CD4-positive, alpha-beta T cell treated with Interferon alpha-2 for 1 hour (primary cell): ENCODE measurements at places on chromosomes 2 and 18.

- no peak for DNase-seq
These were observed 13.7 kb upstream of the DAPL1 start for GRCh38 chr2:158781353-158781961.

DNA sequence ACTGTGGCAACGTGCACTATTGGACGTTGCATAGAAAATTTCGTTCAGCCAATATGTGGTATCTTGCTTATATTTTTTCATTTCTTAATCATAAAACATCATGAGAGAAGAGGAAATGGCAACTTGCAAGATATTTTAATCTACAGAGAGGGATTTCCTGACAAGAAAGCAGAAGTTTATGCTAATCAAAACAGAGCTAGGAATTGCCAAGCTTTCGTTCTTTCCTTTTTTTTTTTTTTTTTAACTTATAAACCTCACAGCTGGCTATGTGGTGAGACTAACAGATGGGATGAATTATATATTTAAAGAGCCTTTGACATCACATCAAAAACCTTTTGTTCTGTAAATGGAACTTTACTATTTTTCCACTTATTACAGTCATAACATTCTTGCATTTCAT lies 1136.9 kb upstream of the TMEFF2 start:
- no peak for DNase-seq

GRCh38 chr2:174705321-174705720 lies 59.0 kb downstream of the CHRNA1 start:
- DNase-seq, result no peak

DNA sequence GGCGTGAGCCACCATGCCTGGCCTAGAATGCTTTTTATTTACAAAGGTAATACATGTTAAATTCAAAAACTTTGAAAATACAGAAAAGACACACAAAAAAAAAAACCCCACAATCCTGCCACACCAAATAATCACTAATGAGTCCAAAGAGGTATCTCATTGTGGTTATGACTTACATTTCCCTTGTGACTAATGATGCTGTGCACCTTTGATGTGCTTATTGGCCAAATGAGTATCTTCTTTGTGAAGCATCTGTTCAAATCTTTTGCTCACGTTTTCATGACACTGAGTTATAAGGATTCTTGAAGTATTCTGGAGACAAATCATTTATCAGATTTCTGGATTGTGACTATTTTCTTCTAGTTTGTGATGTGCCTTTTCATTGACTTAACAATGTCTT lies 6.4 kb upstream of the NLRC4 start:
- DNase-seq, result no peak

DNA sequence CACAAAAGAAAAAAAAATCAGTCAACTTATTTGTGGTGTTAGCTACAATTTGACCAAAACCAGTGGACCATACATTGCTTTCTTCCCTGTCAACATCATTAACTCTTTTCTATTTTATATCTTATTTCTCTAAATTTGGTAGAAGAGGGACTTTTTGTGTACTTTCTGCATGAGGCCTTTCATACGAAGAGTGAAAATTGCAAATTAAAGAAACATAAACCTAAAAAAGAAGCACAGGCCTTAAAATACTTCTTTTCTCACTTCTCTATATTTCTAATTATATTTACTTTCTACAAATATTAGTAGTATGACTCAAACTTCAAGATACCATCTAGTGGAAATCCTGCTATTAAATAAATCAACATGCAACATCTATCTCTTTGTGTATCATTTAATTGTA lies 1073.4 kb upstream of the ZEB2 start:
- no peak for DNase-seq

- no peak for DNase-seq
These were observed 3.3 kb upstream of the GALNT14 start for GRCh38 chr2:31141443-31142085.

GRCh38 chr2:25566694-25567093 lies 106.7 kb downstream of the DTNB start:
- DNase-seq, result peak; percentile 43

GRCh38 chr2:28809927-28810326 lies 707 bp upstream of the SPDYA start:
- DNase-seq, result no peak

DNA sequence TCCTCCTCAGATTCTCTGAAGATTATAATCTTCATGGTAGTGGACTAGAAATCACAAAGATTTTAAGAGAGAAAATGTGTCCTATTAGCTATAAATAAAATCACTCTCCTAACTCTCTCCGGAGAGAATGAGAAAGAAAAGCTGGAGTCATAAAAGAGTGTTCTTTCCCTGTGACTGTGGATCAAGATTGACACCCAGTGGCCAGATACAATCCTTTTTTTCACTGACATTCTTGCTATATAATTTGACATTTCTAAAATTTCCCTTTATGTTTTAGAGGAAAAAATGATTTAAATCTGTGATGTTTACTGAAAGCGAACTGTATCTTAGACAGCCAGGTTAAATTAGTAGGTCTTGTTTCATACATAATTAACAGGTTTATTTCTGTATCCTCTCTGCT lies 35.4 kb upstream of the LRP2 start:
- no peak for DNase-seq

- no peak for DNase-seq
These were observed 79.2 kb upstream of the PAPOLG start for GRCh38 chr2:60676706-60677330.

- no peak for DNase-seq
These were observed 135.0 kb downstream of the SCG2 start for GRCh38 chr2:223467196-223467595.

- DNase-seq, result no peak
These were observed 57.1 kb upstream of the PKDCC start for GRCh38 chr2:41990688-41991087.

DNA sequence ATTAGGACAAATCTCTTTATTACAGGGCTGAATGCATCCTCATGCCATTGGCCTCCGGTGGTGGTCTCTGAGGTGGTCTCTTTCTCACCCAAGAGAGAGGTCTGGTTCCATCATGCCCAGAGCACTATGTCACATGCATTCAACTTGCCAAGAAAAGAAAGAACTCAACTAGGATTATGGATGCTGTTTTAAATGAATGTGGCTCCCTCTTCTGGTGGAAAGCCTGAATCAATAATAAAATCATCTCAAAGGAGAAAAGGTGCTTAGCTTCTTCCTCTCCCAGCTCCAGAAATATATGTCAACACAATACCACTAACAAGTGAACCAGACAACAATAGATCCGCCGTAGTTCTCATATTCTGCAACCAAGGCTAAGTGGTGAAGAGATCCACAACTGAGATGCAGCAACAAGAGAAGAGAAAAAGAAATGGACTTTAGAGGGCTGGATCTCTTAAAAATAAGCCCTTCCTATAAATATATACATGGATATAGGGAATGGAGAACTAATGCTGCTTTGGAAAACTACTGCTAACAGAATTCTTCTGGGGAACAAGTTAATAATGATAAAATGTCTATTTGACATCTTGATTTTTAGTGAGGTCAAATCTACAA lies 396.8 kb downstream of the NCKAP5 start:
- no peak for DNase-seq

- no peak for DNase-seq
These were observed 2.3 kb downstream of the MEIS1 start for GRCh38 chr2:66437109-66437690.

- no peak for DNase-seq
These were observed 122.2 kb downstream of the MSH2 start for GRCh38 chr2:47525167-47525566.

- DNase-seq, result no peak
These were observed 59.7 kb upstream of the KCNJ3 start for GRCh38 chr2:154638783-154639182.

- DNase-seq, result no peak
These were observed 43.1 kb upstream of the CHN1 start for GRCh38 chr2:175048275-175048674.

DNA sequence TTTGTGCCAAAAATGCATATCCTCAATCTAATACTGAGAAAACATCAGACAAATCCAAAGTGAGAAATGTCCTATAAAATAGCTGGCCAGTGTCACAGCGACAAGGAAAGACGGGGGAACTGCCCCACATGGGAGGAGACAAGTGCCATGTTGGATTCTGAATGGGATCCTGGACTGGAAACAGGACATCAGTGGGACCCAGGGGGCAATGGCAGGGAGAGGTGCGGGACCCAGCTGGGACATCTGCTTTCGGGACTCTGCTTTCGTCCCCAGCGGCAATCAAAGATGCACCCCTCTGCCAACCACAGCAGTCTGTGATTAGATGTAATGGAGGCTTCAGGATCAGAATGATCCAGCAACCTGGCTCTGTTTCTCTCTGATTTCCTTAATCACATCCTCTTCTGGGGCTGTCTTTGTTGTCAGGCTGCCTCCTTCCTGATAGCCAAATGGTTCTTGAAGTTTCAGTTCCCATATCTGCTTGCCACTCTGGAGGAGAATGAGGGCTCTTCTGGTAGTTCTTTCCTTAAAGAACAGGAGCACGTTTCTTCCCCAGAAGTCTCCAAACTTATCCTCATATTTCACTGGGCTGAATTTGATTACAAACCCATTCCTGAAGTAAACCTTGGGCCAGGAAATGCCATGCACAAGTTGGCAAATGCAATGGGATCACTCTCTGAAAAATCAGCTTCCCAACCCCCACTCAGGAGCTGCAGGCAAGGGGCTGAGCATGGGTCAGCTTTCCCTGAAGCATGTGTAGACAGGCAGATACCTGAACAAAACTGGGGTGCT lies 13.6 kb upstream of the PROC start:
- no peak for DNase-seq

DNA sequence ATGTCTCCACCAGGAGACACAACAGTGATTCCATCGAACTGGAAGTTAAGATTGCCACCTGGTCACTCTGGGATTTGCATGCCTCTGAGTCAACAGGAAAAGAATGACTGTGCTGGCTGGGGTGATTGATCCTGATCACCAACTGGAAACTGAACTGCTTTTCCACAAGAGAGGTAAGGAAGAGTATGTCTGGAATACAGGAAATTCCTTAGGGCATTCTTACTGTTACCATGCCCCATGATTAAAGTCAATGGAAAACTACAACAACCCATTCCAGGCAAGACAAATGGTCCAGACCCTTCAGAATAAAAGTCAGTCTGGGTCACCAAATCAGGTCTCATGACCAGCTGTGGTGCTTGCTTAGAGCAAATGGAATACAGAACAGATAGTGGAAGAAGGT lies 12.0 kb upstream of the DDX1 start:
- DNase-seq, result no peak

DNA sequence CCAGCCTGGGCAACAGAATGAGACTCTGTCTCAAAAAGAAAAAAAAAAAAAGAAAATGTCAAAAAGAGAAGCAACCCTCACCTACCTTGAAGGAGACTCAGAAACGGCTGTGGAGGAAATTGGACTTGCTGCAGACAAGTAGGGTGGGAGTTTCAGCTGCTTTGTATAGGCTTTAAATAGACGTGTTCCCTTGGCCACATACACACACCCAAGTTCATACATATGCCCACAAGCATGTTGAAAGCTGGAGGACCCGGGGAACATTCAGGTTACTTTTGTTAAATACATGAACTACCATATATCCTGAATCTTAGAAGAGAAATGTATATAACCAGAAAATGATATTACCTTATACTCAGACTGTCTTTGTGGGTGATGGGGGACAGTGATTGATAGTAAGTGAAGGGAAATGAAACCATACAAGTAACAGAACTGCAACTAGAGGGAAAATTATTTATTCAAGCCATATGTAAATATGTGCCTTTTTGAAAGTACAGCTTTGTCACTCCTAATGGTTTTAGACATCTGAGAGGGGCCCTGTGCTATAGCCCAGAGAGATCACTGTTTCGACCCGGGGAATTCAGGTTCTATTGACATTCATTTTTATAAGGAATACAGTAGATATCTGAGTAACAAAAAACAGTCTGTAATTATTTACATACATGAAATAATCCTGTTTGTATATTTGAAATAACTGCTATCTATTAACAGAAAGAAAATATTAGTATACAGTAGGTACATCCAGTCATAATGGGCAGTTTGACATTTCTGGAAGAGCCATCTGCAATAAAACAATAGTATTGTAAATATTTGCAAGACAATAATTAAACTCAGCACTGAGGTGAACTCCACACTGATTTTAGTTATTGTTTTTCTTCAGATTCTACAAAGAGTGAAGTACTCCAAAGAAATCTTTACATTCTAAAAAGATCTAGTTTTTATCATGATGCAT lies 48.0 kb upstream of the TGIF1 start:
- no peak for DNase-seq

GRCh38 chr2:143649226-143649740 lies 520.1 kb downstream of the ARHGAP15 start:
- DNase-seq, result no peak

DNA sequence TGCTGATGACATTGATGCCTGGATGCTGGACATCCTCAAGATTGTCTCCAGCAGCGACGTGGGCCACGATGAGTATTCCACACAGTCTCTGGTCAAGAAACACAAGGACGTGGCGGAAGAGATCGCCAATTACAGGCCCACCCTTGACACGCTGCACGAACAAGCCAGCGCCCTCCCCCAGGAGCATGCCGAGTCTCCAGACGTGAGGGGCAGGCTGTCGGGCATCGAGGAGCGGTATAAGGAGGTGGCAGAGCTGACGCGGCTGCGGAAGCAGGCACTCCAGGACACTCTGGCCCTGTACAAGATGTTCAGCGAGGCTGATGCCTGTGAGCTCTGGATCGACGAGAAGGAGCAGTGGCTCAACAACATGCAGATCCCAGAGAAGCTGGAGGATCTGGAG lies 94.1 kb upstream of the EML6 start:
- DNase-seq, result no peak

GRCh38 chr2:60391649-60392375 lies 161.6 kb downstream of the BCL11A start:
- no peak for DNase-seq

- DNase-seq, result no peak
These were observed 174.2 kb downstream of the PRPF40A start for GRCh38 chr2:152542995-152543481.

DNA sequence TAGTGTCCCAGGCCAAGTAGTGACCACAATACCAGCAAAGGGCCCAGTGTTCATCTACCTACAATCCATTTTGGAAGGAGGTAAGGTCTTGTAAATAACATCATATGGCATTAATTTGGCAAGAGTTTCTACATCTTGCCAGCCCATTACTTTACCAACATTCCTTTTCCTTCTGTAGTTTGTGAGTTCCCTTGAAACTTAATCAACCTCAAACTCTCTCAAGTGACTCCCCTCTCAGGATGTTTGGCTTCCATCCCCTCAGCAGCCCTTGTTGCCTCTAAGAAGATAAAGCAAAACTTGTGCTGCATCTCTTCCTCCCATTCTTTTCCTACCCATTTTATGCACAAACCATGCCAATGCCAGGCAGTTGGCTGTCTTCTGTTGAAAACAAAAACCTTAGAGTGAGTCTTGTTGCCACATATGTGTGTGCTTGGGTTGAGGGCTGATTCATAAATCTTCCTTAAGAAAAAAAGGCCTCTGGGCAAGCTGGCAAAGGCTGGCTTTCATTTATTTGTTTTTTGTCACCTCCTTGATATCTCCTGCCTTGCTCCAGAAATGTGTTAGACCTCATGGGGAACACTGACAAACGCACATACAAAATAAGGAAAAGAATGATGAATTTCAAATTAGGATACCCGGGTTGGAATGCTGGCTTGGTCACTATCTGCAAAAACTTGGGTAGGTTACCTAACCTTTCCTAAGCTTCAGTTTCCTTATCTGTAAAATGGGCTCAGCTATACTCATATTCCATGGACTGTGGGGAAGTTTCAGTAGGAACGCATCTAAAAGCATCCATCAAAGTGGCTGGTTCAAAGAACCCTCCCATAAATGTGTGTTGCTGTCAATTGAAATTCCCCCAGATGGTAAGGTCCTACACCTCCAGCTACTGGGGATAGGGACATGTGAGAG lies 29.4 kb upstream of the ST3GAL5 start:
- DNase-seq, result no peak

GRCh38 chr2:69089266-69089665 lies 76.3 kb downstream of the ANTXR1 start:
- DNase-seq, result no peak
